ENCODE measurements at places on chromosomes 11 and 22.

GRCh38 chr11:38577769-38578168 is 1979.7 kb upstream of the RAG2 start:
- no peak for DNase-seq

DNA sequence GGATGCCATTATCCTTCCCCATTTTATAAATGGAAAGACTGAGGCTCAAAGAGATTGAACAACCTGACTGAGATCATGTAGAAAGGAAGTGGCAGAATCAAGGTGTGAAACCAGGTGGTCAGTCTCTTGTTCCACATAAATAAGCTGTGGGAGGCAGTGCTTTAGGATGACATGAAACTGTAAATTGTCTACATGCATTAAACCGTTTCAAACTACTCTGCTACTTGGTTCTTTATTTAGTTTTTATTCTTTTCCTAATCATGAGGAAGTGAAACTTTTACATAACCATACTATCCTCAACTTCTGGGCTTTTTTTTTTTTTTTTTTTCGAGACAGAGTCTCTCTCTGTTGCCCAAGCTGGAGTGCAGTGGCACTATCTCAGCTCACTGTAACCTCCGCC is 34.9 kb downstream of the CADM1 start:
- DNase-seq: no peak

DNA sequence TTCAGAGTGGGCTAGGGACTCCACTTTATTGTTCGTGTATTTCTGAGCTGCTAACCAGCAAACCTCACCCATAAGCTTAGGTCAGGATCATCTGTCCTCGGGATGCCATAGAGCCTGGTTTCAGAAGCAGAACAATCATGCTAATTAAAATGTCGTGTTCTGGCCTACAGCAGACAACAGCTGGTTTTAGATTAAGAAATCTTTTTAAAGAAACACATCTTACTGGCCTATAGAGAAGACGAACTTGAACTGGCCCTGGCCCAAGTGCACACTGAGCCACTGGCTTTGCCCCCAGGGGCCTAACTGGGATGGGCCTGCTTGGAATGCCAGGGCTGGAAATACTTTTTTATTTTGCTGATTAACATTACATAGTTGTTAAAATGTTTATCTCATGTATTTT is 63.2 kb downstream of the ALX4 start:
- DNase-seq: no peak

DNA sequence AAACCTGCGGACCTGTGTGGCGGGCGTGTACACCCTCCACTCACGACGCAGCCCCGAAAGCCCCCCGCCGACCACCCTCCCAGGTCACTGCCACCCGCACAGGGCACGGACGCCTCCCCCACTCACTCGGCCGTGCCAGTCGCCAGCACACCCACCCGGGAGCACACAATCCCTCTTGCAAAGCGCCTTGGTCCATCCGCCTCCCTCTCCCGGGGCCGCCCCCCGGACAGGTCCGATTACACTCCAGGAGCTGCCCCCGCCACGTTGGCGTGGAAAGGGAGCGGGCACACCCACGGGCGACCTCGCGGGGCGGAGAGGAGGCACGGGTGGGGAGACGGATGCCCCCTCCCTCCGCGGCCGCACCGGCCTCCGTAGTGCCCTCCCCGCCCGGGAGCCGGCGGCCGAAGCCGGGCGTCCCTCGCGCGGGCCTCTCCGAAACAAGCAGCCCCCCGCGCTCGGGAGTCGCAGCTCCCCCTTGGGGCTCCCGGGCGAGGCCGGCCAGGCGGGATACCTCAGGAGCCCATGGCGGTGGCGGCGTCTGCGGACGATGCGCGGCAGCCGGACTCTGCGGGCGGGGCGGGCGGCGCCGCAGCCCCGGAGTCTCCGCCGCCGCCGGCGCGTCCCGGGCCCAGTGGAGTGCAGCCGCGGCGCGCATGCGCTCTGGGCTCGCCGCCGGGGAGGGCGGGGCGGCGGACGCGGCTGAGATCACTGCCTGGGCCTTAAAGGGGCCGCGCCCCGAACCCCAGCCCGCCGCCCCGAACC is at the start of gene TMEM184B:
TSS of gene TMEM184B (minus strand) at position 638 of the 762 bp plus-strand sequence. CDS start 25,049 bp downstream, outside the sequence.
- DNase-seq: peak; percentile 34

DNA sequence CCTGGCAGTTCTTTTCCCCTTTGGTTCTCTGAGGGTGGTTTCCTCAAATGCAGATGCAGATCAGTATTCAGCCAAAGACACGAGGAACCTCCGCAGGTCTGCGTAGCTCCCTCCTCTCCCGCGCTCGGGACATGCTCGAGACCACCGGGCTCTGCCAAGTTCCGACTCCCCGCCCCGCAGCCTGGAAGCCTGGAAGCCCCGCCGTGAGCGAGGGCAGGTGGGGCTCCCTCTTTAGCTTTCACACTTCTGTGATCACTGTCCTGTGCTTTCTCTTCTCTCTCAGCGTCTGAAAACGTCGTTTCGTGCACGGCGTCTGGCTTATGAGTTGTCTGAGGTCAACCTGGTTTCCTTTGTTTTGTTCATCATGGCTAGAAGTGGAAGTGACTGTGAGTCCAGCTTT is 26.6 kb downstream of the ZBED4 start:
- DNase-seq: no peak

GRCh38 chr11:18721561-18722292 is 4.3 kb downstream of the IGSF22 start:
- DNase-seq: peak; percentile 54

DNA sequence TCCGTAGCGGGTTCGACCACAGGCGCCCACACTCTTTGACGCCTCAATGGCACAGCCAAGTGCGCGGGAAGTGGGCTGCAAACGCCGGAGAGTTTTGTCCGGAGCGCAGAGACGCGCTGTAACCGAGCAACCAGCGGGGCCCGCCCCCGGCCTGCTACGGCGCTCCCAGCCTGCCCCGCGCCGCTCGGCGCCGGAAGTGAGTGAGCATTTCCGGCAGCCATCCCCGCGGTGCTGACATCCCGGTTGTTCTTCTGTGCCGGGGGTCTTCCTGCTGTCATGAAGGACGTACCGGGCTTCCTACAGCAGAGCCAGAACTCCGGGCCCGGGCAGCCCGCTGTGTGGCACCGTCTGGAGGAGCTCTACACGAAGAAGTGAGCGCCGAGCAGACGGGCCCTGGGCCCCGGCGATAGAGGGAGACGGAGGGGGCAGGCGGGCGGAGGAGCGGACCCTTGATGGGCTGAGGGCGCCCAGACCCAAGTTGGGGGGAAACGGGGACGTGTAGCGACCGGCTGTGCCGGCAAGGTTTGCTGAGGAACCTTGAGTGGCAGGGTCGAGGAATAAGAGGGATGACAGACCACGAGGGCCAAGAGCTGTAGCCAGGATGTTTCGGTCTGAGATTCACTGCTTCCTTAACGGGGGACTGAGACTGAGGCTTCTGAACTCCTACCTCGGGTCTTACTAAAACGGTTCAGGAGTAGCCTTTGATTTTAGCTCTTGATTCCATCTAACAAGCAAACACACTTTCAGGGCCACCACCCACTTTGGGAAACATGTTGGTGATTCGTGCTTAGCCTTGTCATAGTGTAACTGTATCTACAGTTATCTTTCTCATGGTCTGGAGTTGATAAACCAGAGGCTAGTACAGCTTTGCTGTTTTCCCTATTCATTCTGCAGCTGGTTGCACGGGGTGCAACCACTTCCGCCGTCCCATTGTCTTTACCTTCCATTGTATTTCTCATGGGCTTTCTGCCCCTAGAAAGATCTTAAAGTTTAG is at the start of gene PSMD13:
TSS of gene PSMD13 (plus strand) at position 203 of the 994 bp plus-strand sequence. CDS start at position 277, 74 bp downstream.
- DNase-seq: peak; percentile 84

DNA sequence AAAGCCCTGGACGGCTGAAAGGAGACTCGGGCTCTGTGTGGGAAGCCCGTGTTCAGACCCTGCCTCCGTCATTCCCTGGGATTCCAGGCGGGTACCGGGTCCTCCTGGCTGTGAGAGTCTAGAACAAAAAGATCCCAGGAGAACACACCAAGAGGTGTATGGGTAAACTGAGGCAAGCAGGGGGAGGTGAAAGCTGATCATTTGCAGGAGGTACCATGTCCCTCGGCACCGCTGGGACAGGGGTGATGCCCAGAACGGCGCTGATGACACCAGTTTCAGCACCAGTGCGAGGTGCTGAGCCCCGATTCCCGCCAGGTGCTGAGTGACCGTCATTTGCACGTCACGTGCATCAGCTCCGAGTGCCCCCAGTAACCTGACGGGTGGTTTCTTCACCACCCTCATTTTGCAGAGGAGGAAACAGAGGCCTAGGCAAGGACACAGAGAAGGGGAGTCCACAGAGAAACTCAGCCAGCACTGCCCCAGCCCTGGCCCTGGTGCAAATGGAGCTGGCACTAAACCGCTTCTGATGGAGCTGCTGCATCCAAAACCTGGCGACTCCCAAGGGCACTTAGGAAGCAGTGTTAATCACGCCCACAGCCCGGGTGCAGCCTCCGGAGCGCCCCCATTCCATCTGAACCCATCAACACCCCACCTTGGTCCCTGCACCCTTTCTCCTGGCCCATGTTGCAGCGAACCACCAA is 16.8 kb downstream of the MACROD1 start:
- DNase-seq: no peak

GRCh38 chr11:63551889-63552266 is 11.3 kb downstream of the PLAAT2 start:
- DNase-seq: no peak

DNA sequence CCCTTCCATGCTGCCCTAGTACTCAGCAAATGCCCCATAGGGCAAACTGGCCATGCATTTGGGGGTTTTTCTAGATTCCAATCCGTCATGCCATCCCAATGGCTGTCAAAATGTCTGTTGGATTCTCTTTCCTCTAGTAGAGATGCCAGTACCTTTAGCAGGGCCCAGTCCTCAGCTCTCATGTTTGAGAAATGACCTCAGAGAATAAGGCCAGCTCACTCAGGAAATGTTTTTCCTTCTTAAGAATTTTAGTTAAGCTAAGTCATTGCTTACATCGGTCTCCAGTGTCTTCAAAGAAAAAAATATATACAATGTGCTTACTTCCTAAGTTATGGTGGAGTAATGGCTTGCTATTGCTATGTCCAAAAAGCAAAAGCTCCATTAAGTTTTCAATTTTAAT is 14.1 kb upstream of the ALKBH3 start:
- no peak for DNase-seq

GRCh38 chr22:23237201-23237798 is 57.0 kb downstream of the BCR start:
- DNase-seq: peak; percentile 95
